SK-N-DZ (cell line): ENCODE measurements at places on chromosomes 5 and 9.

DNA sequence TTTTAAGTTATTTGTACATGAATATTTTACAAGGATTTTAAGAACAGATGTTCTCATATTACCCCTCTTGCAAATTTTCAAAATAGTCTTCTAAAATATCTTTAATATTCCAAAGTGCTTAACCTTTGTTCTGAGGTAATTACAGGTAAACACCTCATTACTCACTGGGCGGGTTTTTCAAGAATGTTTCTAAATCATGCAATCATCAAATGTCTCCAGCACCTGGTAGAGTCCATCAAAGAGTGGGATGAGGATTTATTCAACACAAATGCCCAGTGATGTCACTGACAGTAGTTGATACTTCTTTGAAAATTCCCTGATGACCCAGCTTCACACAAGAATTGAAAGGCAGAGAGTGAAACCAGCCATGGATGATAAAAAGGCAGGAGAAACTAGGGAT lies 114.4 kb downstream of the SEC61B start:
- no peak for DNase-seq

DNA sequence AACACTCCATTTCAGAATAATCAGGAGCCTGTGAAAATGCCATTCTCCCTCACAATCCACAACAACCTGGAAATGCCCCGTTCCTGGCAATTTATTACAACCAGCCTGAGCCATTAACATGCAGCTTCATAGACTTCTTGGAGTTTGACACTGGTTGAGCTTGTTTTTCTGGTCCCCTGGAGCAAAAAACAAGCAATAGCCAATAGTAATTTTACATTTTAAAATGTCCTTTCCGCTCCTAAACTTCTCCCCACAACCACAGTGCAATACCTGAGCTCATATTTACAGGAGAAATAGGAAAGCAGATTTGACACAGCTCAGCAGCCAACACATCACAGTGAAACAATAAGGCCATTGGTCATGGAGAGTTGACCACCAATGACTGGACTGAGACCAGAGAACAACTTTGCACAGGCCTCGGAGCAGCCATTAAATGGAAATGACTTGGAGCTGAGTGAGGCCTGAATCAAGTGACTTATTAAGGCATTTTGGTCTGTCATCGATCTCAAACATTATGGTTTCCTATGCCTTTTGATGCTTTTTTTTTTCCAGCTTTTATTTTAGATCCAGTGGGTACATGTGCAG lies 73.0 kb downstream of the ENC1 start:
- DNase-seq: no peak

- DNase-seq: no peak
Observed at GRCh38 chr5:62268792-62269191, 37.2 kb upstream of the KIF2A start.

GRCh38 chr9:134386951-134387831 lies 60.9 kb downstream of the RXRA start:
- DNase-seq: no peak

- DNase-seq: no peak
Observed at GRCh38 chr9:126071076-126071750, 255.4 kb upstream of the MVB12B start.

DNA sequence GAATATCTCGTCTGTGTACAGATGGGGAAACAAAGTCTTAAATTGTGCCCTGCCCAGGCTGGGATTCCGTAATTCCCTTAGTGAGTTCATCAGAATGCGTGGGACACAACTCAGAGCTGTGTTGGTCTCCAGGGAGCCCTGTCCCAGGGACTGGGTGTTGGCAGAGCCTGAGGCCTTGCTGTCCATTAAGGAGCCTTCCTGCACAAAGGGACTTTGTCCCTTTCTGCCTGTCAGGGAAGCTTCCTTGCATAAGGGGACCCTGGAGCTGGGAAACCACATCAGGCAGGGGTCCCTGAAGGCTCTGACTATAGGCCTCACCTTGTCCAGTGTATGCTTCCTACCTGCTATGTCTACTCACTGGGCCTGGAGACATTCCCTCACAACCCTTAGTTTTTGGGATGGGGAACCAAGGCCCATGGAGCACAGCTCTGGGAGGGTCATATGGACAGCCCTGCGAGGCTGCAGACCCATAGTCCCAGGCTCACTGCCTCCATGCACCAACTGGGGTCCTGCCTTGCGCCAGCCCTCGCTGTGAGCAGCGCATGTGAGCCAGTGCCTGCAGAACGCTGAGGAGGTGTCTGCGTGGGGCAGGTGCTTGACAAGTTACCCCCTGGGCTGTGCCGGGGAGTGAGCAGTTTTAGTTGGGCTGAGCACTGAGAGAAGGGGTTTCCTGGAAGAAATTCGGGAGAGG lies 1.6 kb downstream of the CARD19 start:
- no peak for DNase-seq

DNA sequence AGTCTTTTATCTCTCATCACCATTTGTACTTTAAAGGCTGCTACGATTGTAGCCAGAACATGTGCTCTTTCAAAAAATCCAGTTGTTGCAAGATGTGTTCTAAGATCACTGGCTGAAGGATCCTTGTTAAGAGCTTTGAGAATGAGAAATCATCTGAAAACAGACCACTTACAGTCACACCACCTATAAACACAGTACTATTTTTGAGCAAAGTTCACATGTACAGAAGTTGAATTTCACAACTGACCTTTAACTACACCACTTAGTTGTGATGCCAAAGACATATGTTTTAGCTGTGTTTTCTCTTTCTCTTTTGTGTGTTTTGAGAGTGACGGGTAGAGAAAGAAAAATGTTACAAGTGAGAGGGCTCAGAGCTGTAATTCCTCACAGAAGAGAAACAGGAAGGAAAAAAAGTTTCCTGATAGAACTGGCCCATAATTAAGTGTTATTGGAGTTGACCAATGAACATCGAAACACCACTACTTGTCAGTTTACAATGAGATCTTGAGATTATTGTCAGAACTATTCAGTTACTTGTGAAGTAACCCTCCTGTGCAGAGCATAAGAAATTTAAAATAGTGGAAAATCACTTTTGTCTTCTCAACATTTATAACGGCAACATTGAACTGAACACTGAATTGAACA lies 245.4 kb downstream of the MLLT3 start:
- DNase-seq: no peak

DNA sequence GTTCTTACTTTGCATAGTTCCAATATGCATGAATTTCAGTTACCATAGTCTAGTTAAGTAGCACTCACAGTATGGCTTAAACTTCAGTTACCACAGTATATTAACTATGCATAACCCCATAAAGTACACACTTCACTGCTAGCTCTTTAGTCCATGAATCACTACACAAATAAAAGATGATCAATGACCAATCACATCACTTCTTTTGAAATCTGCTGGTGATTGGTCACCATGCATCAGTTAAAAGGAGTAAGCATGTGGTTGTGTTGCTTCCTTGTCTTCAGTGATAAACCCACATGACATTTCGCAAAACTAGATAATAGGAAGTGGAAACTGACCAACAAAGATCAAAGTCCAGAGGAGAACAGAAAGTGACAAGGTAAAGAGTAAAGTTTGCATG lies 79.0 kb downstream of the TAF11L14 start:
- no peak for DNase-seq

DNA sequence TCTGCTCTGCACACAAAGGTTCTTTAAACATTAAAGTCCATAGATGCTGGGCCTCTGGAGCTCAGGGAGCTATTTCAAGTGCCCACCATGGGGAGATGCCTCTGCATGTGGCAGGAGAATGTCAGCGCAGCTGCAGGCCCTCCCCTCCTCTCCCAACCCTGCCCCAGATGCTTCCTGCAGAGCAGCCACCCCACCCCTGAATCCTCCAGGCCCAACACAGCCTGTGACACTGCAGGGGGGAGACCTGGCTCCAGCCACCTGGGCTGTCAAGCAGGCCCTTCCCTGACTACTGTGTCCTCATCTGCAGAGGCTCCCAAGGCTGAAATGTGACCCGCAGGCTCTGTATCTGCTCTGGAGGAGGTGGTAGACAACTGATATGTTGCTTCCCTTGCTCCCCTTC lies 213.9 kb downstream of the GABBR2 start:
- no peak for DNase-seq

DNA sequence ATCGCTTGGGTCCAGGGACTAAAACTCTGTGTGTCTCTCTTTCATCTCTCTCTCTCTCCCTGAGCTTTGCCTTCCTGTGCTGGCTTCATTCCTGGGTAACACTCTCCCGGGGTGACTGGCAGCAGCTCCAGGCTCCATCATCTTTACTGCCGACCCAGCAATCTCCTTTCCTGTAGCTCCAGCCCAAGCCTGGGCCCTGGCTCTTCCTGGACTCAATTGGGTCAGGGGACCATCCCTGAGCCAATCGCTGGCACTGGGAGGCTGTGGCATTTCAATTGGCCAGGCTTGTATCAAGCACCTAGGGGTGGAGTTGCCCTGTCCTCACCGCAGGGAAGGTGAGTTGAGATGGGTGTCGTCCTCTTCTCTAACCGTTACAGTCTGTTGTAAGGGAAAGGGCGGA lies 31.9 kb downstream of the FAM240B start:
- DNase-seq: no peak

- DNase-seq: no peak
Observed at GRCh38 chr5:126096442-126097006, 326.7 kb upstream of the GRAMD2B start.
